Stimulated activated CD8-positive, alpha-beta memory T cell treated with anti-CD3 and anti-CD28 coated beads, Interleukin-7, amount 100 ng/mL, for 1 hour (primary cell): ENCODE measurements at places on chromosomes 13 and 19.

DNA sequence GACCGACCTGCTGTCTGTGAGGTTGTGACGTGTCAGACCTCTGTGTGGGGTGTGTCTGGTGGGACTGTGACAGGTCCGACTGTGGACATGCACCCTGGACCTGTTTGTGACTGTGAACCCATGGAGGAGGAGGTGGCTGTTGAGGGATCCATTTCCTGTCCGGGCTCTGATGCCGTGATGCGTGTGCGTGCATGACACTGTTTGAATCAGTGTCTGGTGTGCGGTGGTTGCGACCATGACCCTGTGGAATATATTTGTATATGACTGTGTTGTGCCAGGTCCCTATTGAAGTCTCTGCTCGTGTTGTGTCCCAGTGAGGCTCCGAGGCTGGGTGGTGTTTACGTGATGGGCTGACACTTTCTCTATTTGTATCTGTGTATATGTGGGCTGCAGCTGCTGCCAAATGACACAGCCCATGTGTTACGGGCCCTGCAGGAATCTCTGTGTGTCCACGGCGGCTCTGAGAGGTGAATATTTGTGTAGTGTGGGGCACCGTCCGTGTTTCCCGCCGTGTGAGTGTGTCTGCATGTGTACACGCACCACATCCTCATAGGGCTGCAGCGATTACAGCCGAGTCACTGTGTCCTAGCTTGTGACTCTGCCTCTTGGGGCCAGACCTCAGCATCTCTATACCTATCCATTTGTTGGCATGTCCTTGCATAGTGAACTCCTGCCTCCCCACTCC is 18.3 kb downstream of the CCDC97 start:
- no peak for DNase-seq

DNA sequence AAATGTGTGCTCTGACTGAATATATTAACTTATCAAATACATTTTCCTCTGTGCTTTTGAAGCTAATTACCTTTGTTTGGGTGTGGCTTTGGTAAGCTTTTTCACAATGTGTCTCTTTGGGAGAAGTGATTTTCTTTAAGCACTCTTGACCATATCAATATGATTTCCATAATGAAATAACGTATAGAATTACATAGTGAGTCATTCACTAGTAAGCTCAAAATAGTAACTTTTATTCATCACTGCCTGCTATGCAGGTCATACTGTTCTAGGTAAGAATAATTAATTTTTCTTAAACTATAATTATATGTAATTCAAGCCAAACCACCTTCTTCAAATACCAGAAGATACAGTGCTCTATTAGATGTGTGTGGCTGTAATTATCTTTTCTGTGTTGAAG is 480.7 kb downstream of the MYO16 start:
- DNase-seq: no peak

GRCh38 chr13:114118086-114118485 is 14.3 kb downstream of the RASA3 start:
- no peak for DNase-seq

GRCh38 chr13:21800837-21801616 is 130.2 kb downstream of the FGF9 start:
- DNase-seq: no peak

DNA sequence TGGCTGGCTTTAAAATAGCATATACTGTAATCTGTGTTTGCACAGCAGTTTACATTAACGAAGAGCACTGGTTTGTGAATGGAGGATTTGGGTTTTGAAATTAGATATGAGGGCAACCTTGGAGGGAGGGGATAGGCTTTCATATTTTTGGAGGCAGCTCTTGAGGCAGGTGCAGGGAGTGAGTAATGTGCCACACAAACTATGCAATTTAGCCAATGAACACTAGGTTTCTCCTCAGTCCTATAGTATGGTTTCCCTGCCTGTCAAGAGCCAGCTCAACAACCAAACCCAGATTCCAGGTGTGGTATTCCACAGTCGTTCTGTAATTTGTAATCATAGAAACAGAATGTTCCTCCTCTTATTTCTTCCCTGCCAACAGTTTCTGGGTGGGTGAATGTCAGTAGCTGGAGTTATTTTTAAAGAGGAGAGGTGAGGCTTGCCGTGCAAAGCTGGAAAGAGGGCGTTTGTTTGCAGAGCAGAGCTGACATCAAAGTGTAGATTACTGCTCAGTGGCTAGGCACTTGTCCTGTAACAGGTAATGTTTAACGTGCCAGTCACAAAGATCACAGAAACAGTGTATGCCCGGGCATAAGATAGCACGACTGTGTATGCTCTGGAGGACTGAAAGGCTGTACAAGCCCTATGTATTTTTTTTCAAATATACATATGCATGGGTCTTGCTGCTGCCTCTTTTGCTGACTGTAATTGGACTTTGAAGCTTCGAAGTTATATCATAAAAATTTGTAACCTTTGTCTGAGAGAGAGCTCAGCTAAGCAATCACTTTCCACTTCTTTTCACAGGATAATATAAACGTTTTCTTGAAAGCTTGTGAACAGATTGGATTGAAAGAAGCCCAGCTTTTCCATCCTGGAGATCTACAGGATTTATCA is 124.2 kb downstream of the LMO7 start:
- no peak for DNase-seq

GRCh38 chr13:105969761-105970160 is 565.7 kb downstream of the EFNB2 start:
- DNase-seq: no peak

GRCh38 chr19:55962186-55962585 is 14.6 kb downstream of the NLRP8 start:
- no peak for DNase-seq

DNA sequence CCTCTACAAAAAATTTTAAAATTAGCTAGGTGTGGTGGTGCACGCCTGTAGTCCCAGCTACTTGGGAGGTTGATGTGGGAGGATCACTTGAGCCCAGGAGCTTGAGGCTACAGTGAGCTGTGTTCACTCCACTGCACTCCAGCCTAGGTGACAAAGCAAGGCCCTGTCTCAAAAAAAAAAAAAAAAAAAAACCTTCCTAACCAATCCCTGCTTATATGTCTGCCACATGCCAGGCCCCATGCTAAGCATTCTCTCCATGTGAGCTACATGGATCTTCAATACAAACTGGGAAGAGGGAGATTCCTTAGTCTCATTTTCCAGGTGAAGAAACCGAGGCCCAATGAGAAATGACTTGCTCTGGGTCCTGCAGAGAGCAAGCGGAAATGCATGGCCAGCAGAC is 2.3 kb upstream of the OVOL3 start:
- no peak for DNase-seq

DNA sequence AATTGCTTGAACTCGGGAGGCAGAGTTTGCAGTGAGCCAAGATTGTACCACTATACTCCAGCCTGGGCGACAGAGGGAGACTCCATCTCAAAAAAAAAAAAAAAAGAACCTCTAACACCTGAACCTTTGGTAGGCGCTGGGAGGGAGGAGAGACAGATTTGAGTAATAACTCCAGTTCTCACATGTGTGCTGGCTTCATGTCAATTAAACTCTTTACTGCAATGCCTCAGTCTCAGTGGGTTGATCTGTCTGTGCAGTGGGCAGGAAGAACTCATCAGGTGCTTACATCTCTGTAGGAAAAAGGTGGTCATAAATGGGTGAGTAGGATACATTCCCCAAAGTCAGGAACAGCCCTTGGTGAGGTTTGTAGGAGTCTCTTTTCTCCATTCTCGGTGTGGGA is 85.1 kb upstream of the ABCC4 start:
- DNase-seq: no peak

DNA sequence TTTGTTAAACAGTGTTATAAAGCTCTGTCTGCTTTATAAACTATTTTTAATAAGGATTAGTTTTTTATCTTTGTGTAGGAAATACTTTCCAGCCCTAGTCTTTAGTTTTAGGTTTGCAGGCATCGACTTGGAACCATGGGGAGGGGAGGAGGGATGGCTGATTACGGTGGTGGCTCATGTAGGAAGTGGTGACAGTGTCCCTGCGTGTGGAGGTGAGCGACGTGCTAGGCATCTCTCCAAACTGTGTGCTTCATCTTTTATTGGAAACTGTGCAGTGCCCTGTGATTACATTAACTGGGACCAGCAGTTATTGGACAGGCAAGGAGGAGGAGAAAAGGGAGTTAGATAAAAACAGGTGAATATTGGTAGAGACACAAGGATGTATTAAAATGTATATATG is 203.8 kb downstream of the ATP8A2 start:
- DNase-seq: no peak

DNA sequence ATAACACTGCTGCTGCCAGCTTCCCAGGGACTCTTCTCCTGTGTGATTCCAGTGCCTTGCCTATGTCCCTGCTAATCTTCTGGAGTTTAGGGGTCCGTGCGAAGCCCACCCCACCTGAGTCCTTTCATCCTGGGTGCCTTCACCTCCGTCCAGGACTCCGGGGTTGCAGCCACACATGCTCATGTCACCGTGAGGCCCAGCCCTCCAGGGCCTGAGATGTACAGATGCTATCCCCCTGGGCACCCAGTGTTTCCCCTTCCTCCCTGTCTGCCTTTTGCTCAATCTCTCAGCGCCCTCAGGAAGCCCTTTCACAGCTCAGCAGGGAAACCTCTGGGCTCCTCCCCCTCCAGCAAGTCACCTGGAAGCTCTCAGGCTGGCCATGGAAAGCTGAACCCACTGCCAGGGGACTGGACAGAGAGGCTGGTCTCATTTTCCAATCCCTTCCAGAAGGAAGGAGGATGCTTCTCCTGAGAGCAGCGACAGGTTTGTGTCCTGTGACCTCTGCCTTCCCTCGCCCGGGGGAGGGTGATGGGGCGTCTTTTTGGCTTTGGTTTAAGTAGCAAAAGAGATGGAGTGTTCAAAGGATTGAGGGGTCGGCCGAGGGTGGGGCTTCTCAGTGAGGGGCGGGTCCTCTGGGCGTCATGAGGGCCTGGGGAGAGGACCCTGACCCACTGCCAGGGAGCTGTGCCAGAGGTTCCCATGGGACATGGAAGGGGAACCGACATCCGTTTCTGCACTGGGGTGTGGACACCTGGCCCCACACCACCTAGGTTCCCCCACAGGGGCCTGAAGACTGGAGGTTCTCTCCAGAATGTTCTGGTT is 30.8 kb upstream of the TFDP1 start:
- DNase-seq: no peak

- DNase-seq: no peak
Observed at GRCh38 chr13:108044954-108045353, 170.4 kb downstream of the LIG4 start.

- DNase-seq: no peak
Observed at GRCh38 chr19:16207490-16208025, 9.8 kb downstream of the AP1M1 start.

GRCh38 chr19:39237200-39238184 is 7.3 kb downstream of the IFNL3 start:
- DNase-seq: no peak

GRCh38 chr19:21202865-21203494 is 61.1 kb downstream of the ZNF431 start:
- no peak for DNase-seq

- DNase-seq: no peak
Observed at GRCh38 chr19:8366961-8367326, 3.0 kb downstream of the ANGPTL4 start.

GRCh38 chr13:35225159-35225558 is 251.3 kb downstream of the MAB21L1 start:
- no peak for DNase-seq

GRCh38 chr19:29819300-29819699 is 7.5 kb downstream of the CCNE1 start:
- DNase-seq: no peak

DNA sequence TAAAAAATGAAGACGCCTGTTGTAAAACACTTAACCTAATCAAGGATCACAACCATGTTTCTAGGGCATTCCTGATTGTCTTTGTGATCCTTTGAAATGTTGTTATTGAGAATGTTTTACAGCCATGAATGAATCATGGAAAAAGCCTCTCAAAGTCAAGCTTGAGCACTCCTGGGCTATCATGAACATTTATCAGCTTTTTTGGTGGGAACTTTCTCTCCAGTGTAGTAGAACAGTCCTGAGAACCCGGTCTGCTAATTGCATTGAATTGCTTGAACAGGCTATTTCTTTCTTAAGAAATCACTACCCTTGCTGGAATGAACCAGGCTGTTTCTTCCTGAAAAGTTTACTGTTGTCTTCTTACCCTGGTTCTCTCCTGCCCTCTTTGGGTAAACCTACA is 516.5 kb downstream of the FGF9 start:
- DNase-seq: no peak

DNA sequence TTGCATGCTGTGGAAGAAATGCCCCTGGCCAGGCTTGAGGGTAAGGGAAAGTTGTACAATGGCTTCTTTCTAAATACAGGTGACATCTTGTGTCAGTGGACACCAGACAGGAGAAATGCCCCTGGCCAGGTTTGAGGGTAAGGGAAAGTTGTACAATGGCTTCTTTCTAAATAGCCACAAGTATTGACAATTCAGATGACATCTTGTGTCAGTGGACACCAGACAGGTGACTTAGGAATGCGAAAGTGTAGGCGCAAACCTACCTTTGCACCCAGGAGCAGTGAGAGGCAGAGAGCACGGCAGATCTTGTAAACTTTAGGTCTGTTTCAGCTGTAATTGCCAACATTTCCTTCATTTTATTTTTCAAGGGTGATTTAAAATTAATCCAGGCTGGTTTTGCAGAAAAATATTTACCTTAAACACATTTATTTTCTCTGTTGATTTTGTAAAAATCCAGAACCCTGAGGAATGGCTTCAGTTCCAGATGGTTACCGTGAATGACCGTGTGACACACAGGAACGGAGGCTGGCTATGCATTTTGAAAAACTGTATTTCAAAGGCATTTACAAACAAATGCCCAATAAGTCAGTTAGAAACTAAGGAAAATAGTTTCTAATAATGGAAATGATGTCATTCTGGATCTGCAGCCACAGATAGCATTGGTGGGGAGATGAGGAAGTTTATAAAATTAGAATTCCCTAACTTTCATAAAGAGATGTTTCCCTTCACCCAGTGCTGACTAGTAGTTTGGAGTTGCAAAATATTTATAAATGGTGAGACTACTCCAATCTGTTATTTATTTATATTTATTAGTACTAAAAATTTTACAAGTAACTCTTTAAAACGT is 34.9 kb downstream of the TNFSF13B start:
- DNase-seq: no peak

GRCh38 chr19:12636631-12637030 is 25.9 kb downstream of the ZNF791 start:
- DNase-seq: no peak

DNA sequence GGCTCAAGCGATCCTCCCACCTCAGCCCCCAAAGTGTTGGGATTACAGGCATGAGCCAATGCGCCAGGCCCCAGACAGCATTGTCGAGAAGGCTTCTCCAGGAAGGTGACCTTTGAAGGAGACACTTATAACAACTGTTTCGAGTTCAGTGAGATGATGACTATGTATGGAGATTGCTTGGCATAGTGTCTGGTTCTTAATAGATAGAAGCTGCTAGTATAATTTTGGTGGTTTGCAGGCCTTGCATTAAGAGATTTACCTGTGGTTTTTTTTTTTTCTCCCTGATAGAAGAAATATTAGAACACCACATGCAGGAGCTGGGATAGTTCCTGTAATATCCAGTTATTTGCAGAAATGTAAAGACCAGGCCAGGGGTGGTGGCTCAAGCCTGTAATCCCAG is 3.7 kb downstream of the MARCHF2 start:
- DNase-seq: no peak
